ENCODE measurements at places on chromosomes 16 and 17.

GRCh38 chr16:844638-845350 is 44.3 kb upstream of the GNG13 start:
- DNase-seq, result no peak

DNA sequence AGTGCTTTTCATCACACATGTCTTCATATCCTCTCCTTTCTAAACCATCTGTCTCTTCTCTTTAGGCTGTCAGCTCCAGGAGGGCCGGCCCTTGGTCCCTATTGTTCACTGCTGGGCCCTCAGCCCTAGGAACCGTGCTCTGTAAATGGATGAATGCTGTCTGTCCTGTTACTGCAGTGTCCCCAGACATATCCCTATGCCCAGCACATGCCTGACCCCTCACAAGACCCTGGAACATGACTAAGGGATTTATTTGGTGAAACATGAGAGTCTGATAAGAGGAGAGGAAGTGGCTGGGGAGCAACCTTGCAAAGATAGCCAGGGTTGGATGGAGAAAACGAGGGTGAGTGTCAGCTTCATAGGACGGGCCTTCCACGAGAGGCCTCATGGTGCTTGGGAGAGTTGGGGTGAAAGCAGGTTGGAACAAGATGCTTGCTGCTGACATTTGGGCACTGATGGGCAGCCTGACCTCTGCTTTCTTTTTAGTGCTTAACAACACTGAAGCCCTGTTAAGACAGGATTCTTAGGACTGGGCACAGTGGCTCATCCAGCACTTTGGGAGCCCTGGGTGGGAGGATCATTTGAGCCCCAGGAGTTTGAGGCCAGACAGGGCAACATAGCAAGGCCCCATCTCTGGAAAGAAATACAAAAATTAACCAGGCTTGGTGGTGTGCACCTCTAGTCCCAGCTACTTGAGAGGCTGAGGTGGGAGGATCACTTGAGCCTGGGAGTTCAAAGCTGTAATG is 39.0 kb downstream of the ABCC1 start:
- DNase-seq, result no peak

DNA sequence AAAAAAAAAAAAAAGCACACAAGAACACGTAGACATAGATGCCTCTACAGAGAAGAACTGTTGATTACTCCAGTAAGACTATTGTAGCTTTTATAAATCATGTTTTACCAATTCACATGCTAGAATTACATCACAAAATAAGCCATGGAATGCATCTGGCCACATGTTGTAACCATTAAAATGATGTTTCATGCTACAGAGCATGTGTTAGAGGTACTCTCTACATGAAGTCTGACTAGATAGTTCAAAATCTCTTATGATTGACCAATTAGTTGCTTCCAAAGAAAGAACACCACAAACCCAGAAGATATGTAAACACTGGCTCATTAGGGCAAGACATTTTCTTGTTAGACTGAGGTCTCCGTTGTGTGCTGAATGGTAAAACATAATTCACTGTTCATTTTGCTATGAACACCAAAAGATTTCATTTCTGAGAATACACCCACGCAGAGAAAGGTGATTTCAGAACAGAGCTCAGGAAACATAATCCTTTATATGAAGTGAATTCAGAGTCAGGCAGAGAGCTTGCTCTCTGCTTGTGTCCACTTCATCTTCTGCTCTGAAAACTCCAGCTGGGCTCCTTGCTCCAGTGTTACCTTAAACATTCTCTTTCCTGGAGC is 411.4 kb upstream of the SOX9 start:
- no peak for DNase-seq

GRCh38 chr16:68802190-68802589 is 41.1 kb upstream of the TANGO6 start:
- DNase-seq, result no peak

GRCh38 chr17:50593321-50593720 is 32.8 kb downstream of the CACNA1G start:
- DNase-seq, result no peak

DNA sequence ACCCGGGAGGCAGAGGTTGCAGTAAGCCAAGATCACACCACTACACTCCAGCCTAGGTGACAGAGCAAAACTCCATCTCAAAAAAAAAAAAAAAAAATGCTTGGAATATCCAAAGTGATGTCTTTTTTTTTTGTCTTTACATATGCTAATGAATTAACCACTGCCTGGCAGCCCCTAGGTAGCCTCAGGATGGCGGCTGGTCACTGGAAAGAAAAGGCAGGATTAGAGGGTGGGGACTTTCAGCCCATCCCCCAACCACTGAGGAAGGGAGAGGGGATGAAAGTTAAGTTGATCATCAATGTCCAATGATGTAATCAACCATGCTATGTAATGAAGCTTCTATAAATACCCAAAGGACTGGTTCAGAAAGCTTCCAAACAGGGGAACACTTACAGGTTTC is 26.8 kb downstream of the RNF157 start:
- DNase-seq, result no peak

DNA sequence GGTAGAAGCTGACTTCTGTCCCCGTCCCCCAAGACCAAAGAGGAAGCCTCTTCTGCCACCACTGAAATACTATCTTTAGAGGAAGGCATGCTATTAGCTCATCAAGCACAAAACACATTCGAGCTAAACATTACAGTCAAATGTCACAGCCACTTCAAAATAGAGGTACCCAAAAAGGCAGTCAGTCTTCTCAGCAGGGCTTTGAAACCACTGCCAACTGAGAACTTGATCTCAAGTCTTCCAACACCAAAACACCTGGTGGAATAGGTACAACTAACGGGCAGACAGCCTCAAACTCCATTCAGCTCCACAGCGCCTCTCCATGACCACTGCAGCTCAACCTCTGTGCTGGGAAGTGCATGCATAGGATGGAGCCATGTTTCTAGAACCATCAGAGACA is 36.0 kb downstream of the ZFHX3 start:
- no peak for DNase-seq

GRCh38 chr16:777826-778225 is 10.4 kb downstream of the RPUSD1 start:
- no peak for DNase-seq

DNA sequence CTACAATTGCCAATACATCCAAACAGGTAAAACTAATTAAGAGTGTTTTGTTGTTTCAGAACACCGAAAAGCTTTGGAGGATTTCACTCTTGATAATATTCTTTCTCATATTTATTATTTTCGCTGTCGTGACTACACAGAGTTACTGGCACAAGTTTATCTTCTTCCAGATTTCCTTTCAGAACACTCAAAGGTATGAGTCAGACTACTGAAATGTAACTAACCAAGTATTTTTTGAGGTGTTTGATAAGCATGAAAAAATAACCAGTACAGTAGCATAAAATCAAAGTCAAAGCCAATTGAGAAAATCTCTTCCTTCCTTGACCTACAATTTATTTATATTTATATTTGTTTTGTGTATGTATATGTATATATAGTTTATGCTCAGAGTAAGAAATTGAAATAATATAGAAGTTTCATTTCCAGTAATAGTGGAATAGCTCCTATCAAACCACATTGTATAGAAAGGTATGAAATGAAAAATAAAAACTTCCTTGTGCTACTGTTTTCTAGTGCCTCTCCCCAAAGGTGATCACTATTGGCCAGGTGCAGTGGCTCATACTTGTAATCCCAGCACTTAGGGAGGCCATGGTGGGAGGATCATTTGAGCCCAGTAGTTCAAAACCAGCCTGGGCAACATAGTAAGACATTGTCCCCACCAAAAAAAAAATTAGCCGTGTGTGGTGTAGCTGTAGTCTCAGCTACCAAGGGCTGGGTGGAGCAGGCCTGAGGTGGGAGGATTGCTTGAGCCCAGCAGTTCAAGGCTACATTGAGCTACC is 10.9 kb downstream of the RAD51C start:
- DNase-seq, result no peak

DNA sequence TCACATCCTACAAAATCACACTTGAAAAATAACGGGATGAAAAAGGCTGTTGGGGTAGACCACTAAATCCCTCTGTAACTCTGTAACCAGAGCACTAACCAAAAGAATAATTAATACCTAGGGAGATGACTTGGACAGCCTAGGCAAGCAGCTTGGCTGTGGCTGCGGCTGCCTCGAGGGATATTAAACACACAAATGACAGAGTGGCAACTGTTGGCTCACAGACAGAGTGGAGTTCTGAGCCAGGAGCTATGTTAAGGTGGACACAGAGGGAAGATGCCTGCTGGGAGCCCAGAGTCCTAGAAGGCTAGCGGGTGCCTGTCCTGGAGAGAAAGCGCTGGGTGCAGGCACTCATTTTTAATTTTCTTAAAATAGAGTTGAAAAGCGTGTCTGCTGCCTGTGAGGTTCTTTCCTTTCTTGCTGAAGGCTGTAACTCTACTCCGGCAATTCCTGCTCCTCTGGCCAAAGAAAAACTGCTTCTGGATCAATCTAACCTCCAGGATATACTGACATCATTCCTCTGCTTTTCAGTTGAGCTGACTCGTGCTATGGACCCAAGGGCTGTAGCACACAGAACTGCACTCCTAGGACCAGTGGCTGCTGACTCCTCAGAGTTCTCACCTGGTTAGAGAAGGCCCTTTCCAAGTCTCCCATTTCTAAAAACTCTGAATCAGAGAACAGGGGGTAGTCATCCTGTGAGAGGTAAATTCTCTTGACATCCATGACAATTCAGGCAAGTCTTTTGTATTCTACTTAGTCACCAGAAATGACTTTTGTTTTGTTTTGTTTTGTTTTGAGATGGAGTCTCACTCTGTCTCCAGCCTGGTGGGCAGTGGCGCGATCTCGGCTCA is 147.9 kb downstream of the STX8 start:
- no peak for DNase-seq

- DNase-seq, result no peak
These were observed 7.3 kb upstream of the CDT1 start for GRCh38 chr16:88796278-88796677.

Data from activated gamma-delta T cell treated with anti-CD3 and anti-CD28 coated beads, Interleukin-2, amount 50 U/mL, for 16 hours (primary cell).